ENCODE measurements at places on chromosomes 2 and 18.

GRCh38 chr2:111005307-111005706, 115.4 kb upstream of the BCL2L11 start:
- no peak for DNase-seq

DNA sequence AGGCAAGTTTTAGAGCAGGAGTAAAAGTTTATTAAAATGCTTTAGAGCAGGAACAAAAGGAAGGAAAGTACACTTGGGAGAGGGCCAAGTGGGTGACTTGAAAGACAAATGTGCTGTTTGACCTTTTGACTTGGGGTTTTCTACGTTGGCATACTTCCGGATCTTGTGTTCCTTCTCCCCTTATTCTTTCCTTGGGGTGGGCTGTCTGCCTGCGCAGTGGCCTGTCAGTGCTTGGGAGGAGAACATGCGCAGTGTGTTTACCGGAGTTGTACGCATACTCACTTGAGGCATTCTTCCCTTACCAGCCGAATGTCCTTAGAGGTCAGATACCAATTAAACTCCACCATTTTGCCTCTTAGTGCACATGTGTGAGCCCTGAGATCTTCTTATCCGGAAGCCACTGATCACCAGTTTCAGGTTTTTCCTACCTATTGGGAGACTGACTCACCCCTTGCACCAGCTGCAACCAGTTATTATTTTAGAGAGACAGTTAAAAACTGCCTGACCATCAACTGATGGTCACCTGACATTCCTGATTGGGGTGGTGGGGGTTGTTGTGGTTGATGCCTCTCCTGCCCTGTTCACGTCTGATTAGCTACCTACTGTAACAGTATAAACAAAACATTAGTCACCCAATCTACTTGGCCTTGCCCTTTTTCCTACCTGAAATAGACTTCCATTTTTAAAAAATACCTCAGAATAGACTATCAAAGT, 67.5 kb downstream of the NYAP2 start:
- no peak for DNase-seq

DNA sequence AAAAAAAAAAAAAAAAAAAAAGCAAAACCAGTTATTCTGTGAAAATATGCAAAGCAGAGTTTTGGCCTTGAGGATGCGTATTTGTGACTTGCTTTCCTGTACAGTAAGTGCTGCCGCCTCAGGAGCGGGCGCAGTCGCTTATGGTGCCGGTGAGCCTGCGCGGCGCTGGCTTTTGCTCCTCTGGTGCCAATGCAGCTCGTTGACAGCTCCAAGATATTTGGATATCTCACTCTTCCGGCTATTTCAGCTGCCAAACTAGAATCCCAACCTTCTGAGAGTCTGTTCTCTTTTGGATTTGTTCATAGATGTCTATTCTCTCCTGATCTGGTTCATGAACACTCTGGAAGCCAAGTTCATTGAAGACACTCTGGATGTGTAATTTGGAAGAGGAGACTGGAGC, 184.1 kb downstream of the AGAP1 start:
- DNase-seq, result no peak

DNA sequence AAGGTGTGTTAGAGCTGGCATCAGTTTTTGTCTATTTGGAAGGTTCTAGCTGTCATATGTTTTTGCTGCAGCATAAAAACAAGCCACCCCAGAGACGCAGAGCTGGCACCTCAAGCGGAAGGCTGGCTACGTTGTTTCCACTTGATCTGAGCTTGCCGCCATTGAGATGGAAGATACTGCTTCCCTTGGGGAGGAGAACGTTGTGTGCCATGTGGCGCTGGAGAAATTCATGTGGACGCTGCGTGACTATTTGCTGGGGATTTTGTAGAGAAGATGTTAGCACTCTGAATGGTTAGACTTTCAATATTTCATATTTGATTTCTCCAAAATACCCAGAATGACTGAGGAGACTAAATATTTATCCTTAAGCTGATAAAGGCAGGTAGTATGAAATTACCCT, 216.2 kb upstream of the ST6GAL2 start:
- no peak for DNase-seq

All from activated T-cell treated with anti-CD3 and anti-CD28 coated beads for 48 hours (primary cell).